ENCODE measurements at places on chromosomes 11 and 22.

- DNase-seq, result no peak
These were observed 27.4 kb downstream of the ZNRF3 start for GRCh38 chr22:28910569-28911303.

DNA sequence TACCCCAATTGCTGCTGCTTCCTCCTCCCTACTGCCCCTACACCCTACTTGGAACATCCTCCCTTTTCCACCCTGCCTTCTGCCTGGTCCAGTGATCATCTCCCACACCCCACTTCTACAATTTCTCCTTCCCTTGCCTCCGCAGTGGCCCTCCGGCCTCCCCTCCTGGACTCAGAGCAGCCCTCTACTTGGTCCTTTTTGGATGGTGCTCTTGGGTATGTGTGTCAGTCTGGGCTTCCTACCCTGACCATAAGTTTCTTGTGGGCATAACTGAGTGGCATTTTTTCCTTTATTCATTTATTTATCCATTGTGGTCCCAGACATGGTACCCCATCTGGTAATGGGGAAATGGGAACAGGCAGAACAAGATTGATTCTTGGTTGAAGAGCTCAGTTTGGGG is 111.4 kb upstream of the NAV2 start:
- no peak for DNase-seq

GRCh38 chr11:44983786-44984185 is 33.1 kb upstream of the TP53I11 start:
- no peak for DNase-seq

GRCh38 chr11:104620991-104621390 is 277.3 kb downstream of the CASP12 start:
- DNase-seq, result no peak

DNA sequence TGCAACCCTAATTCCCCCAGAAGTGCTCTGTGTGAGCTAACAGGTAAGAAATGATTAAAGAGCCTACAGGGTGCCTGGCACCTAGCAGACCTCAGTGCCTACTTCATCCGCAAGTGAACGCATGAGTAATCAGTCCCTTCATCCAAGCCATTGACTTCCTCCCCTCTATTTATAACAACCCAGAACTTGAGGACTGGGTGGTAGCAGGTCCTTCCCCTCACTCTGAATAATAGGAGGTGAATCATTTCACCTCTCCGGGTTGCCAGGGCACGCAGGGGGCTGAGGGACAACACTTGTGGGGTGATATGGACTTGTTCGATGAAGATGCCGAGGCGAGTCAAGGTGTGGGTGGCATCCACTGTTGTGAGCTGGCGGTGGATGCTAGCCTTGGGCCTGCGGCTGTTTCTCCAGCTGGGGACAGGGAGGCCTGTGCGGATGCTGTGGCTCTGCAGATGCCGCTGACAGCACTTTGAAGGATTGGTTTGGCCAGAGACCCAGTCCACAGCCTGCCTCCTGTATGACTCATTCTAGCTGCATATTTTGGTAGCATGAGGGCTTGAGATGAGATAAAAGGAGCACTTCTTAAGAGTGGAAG is 11.7 kb upstream of the SORL1-AS1 start:
- DNase-seq, result no peak

DNA sequence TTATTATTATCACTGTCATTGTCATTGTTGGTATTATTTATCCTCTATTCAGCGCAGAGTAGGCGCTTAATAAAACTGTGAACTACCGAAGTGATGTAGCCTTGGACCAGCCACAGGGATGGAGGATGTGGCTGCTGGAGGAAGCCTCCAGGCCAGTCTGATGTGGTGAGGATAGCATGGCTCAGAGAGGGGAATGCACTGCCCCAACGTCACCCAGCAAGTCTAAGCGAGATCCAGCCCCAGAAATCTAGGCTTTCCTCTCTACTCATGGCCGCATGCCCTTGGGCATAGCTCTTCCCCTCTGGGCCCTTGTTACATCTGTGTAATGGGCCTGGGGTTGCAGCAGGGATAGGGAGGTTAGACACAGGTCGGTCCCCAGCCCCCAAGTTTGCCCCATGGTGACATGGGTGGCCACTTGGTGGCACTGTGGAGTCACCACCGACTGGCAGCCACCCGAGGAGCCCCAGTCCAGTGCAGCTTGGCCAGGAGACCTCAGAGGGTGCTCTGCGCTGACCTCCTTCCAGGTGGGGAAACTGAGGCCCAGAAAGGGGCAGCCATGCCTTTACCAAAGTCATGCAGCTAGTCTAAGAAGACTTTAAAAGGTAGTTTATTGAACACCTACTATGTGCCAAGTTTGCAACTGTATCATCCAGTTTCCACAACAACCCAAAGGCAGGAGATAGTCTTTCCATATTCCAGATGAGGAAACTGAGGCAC is 395.7 kb downstream of the MN1 start:
- no peak for DNase-seq

DNA sequence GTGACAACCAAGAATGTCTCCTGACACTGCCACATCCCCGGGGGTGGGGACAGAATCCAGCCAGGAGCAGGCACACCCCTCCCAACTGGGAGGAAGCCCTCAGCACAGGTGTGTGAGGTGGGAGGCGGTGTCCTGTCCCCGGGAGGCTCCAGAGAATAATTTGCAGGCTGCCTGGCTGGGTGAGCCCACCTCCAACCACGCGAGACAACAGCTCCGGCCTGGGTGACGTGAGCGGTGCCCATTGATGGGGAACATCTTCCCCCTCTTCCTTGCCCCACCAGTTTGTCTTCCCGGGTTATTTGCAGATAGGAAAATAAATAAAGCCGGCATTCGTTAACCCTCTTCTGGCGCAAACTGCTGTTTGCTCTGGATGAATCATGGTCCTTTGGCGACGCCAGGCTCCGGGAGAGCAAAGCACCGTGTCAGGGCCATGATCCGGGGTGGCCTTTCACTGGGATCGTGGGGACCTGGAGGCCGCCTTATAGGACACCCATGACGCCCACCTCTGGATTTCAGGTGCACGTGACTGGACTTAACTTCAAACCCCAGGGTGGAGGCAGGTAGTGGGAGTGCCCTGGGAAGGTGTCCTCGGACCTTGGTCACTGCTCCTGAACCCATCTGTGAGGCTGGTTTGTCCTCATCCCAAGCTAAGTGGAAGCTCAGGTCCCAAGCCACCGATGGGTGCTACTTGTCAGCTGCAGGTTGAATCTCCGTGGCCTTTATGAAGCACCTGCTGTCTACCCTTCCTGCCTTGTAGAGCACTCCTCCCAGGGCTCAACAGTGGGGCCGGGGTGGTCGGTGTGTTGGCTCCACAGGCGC is 13.9 kb downstream of the CCND1 start:
- DNase-seq, result no peak

DNA sequence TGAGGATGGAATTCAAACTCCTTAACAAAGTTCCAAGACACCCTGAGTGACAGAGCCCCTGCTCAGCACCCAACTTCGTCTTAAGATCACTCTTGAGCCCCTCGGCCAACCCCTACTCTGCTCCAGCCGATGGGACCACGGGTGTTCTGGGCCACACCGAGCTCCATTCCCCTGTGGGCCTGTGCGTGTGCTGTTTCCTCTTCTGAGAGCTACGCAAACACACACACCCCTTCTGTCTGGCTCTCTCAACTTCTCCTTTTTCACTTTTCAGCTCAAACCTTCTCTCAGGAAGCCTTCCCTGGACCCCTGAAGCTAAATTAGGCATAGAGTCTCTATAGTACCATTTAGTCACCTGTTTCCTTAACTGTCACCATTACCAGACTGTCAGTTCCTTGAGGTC is 37.5 kb upstream of the NNMT start:
- DNase-seq, result no peak

DNA sequence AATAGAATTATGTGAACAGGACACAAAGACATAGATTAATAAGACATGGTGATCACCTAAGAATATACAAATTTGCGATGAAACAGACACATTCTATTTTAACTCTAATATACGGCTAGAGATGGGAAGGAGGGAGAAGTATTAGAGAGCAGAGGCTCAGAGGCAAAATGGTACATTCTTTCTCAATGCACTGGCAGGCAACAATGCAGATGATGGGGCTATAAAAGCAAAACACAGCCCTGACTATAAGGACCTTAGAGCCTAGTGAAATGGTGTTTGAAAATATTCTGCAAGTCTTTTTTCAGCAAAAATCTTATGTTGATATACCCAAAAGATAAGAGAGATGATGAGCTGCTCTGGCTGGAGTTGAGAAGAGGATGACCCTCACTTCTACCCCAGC is 13.1 kb downstream of the TCF20 start:
- no peak for DNase-seq

- no peak for DNase-seq
These were observed 2.4 kb downstream of the OOSP4A start for GRCh38 chr11:59966201-59966600.

DNA sequence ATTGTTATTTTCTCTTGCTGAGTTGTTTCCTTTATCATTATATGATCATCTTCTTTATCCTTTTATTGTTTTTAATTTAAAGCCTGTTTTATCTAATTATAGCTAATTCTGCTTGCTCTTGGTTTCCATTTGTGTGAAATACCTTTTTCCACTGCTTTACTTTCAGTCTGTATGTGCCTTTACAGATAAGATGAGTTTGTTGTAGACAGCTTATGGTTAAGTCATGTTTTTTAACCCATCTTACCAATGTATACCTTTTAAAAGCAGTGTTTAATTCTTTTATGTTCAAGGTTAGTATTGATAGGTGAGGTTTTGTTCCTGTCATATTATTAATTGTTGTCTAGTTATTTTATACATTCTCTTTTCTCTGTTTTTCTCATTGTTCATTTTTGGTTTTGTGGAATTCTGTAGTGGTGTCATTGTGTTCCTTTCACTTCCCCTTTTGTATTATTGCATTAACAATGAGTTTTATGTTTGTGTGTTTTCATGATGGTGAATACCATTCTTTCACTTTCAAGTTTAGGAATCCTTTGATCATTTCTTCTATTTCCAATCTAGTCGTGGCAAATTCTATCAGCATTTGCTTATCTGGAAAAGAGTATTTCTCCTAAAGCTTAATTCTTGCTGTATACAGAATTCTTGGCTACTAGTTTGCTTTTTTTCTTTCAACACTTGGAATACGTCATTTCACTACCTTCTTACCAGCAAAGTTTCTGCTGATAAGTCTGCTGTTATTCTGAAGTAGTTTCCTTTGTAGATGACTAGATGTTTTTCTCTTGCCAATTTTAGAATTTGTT is 21.8 kb downstream of the OR5AN1 start:
- no peak for DNase-seq

Data from cerebellar nuclear complex (tissue), 1 donor.